ENCODE measurements at places on chromosomes 2 and 18.

- no peak for DNase-seq
Observed at GRCh38 chr2:63790491-63790890, 51.2 kb upstream of the UGP2 start.

DNA sequence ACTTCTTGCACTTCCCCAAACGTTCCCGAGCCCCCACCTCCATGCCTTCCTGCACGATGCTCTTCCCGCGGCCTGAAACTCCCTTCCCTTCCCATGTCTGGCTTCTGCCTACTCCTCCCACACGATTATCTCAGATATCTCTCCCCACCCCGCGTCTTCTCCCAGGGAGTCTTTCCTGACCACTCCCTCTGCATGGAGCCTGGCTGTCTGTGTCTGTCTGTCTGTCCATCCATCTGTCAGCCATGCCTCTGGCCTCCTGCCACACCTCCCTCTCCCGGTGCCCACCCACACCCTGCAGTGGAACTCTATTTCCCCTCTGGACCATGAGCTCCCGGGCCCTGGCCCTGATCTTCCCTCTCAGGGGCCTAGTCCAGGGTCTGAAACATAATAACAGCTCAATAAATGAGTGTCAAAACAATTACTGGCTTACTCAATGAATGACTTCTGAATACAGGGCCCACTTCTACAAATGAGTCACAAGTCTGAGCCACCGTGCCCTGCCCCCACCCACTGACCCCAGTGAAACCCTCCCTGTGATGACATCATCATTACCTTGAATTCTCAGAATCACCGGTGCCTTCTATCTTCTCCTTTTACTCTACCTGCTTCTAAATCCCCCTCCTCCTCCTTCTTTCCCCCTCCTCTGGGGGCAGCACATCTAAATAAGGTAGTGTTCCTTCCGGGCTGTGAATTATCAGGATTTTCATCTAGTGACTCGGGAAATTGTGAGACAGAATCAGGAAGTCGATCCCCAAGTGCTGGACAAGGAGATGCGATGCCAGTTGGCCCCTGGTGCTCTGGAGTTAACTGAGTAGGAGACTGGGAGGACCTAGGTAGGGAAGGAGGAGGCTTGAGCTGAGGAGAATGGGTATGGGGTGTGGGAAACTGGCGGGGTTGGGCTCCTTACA lies 46.1 kb upstream of the PLB1 start:
- DNase-seq = peak; percentile 77

DNA sequence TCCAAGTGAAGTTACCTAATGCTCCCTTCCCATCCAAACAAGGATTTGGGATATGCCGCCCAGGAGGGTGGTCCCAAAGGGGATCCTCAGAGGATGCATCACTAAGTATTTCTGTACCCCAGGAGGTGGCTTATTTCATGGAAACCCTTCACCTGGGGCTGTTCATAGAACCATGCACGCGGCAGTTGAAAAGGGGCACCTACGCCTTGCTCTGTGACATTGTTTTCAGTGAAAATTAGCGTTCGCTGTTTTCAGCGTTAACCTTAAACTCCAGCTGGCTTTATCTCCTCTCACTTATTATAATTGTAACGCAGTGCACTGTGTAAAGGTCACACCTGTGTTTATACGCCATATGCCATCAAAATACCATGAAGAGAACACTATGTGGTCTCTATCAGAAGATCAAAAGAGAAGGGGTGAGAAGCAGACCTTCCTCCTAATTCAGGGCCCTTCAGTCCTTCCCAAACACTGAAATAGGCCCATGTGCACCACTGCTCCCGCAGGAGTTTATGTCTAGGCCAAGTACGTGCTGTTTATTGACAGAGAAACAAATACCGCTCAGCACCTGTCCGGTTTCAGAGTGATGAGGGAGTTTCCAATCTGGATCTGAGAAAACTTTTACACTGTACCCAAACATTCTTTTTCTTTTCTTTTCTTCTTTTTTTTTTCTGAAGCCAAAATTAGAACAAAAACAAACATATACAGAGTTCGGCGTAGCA lies 162.1 kb downstream of the BCL2 start:
- no peak for DNase-seq

DNA sequence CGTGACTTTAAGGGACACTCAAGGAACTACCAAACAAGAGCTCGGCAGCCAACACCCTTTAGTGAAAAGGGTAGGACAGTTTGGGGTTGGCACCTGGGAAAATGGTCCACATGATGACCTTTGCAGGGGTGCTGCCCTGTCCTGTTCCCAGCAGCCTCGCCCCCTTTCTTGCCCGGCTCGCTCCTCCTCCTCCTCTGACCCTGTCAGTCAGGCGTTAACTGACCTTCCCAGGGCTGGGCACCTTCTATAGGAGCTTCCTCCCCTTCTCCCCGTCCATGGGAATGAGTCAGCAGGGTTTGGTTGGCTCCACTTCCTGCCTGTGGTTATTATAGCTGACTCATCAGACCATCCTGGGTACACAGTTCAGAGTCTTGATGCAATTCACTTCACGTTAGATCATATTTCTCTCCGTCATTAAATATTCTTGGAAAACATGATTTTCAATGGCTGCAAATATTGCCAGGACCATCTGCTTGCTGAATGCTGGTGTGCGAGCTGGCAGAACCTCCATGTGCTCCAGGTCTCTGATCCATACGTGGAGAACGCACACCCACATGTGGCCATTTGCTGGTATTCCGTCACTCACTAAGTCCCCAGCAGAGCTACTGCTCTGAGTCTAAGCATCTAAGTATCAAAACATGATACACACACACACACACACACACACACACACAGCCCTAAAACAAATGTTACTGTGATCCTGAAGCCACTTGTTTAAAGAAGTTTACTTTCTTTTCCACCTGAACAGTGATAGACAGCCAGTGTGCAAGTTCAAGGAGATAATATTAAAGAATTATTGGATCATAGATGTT lies 185.0 kb downstream of the ANAPC1 start:
- DNase-seq = peak; percentile 99

DNA sequence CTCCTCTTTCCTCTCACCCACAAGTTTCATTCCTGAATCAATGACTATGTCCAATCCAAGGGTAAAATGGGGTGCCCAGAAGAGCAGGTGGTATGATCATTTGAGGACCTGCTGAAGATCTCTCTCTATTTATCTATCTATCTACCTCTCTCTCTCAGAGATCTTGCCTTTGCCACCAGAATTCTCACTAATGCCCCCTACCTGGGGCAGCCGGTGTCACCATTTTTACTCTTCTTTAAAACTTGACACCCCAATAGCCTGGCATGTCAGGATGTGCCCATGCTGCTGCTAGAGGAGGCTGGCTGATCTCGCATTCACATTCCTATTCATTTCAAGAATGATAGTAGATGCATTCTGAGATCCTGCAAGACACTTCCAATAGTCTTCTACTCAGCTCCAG lies 24.3 kb upstream of the RPIA start:
- DNase-seq = no peak

DNA sequence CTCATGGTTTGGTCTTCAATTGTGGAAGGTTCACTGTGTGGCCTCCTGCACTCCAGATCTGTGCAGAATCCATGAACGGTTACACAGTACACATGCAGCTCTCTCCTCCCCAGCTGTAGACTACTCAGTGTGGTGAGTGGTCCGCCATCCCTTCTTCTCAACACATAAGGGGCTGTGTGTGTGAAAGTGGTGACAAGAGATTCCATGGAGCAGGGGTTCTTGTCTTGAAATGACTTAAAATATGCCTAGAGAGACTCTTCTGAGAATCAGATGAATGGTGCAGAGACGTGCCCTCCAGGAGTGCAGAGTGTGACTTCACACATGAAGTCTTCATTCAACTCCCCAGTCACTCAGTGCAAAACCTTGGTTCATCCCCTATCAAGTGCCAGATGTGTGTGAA lies 151.0 kb upstream of the COPS8 start:
- no peak for DNase-seq

- no peak for DNase-seq
Observed at GRCh38 chr18:75114231-75114764, 94.6 kb downstream of the PTGR3 start.

- no peak for DNase-seq
Observed at GRCh38 chr2:226847511-226847910, 11.7 kb downstream of the RHBDD1 start.

DNA sequence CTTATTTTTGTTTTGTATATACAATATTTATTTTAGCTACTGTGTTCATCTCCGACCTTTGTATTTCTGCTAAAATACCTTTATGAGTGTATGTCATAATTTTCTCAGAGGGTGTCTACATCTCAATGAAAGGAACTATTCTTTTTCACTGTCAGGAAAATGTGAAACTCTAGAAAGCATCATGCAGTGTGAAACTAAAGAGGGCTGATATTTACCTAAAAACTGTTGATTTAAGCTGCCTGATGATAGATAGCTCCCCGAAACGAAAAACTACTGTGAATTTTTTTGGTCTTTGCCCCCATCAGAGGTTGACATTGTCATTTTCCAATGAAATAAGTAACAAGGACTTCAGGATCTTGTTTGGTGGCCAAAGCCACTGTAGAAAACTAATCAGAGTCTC lies 38.8 kb downstream of the TMEM178A start:
- DNase-seq = no peak

- peak; percentile 42 for DNase-seq
Observed at GRCh38 chr18:48620071-48620470, 81.2 kb downstream of the CTIF start.
